ENCODE measurements at places on chromosomes 3 and 15.

GRCh38 chr3:197295871-197296270, 2.5 kb downstream of the DLG1 start:
- no peak for DNase-seq

DNA sequence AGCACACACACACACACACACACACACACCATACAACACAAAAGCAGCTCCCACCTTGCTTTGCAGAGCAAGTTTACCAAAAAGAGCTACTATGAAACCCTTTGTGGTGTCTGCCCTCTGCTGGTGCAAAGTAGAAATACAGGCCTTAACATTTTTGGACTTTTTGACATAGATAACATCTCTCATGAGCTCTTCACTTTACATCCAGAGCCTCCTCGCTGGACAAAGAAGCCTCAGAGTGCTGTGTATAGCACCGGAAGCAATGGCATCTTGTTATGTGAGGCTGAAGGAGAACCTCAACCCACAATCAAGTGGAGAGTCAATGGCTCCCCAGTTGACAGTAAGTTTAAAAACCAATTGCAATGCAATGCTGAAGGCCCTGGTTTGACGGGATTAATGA, 157.9 kb downstream of the CHL1 start:
- DNase-seq: peak; percentile 48

- DNase-seq: no peak
Measured at GRCh38 chr3:196273655-196274054, 13.9 kb downstream of the PCYT1A start.

DNA sequence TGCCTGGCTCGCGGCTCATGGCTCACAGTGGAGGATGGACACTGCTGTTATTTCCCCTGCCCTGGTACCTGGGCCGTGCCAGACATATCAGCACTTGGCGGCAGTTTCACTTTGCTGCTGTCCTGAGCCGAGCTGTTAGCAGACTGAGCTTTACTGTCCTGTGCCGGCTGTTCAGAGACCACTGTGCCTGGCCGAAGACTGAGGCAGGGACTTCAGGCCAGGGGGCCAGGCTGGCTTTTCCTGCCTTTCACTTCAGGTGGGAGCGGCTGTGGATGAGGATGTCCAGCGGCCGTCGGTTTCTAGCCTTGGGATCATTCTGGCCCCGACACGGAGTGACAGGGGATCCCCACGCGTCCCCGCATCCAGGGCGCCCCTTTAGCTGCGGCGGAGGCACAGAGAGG, 1.1 kb downstream of the ATP10A start:
- no peak for DNase-seq

DNA sequence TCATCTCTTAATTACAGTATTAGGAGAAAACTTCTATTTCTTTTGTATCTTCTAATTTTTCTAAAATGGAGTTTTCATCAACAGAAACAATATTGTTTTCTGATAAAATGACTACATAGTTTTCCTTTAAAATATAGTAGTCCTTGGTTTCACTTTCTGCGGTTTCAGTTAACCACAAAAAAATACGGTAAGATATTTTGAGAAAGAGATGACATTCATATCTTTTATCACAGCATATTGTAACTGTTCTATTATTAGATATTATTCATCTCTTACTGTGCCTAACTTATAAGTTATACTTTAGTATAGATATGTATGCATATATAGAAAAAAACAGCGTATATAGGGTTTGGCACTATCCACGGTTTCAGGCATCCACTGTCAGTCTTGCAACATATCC, 2.3 kb downstream of the B4GALT4 start:
- DNase-seq: no peak

GRCh38 chr3:51141573-51141972, 243.5 kb upstream of the MANF start:
- DNase-seq: no peak

DNA sequence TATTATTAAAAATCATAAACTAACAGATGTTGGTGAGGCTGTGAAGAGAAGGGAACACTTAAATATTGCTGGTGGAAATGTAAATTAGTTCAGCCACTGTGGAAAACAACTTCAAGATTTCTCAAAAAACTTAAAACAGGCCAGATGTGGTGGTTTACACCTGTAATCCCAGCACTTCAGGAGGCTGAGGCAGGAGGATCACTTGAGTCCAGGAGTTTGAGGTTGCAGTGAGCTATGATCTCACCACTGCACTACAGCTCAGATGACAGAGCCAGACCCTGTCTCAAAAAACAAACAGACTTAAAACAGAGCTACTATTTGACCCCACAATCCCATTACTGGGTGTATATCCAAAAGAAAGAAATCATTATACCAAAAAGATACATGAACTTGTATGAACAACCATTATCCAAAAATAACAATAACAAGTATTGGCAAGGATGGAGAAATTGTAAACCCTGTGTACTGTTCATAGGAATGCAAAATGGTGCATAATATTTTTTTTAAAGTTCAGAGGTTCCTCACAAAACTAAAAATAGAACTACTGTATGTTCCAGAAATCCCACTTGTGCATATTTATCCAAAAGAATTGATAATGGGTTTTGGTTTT, 25.5 kb downstream of the ZNF148 start:
- DNase-seq: no peak

DNA sequence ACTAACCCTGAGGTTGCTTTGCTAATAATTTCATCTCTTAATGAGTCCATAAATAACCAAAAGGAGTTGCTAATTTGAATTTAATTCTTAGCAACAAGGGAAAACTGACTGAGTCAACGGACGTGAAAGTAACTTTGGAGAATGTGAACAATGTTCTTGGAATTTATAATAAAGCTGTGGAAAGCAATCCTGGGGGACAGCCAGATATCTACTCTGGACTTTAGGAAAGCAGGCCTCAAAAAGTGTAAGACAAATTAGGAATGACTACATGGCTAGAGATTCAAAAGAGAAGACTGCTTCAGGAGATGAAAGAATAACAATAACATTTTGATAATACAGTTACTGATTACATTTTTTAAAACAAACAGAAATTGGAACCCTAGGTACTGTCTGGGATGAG, 318.4 kb upstream of the COL8A1 start:
- peak; percentile 83 for DNase-seq

GRCh38 chr15:29129221-29129620, 140.4 kb downstream of the NSMCE3 start:
- no peak for DNase-seq
